ENCODE measurements at places on chromosomes 12 and 14.

DNA sequence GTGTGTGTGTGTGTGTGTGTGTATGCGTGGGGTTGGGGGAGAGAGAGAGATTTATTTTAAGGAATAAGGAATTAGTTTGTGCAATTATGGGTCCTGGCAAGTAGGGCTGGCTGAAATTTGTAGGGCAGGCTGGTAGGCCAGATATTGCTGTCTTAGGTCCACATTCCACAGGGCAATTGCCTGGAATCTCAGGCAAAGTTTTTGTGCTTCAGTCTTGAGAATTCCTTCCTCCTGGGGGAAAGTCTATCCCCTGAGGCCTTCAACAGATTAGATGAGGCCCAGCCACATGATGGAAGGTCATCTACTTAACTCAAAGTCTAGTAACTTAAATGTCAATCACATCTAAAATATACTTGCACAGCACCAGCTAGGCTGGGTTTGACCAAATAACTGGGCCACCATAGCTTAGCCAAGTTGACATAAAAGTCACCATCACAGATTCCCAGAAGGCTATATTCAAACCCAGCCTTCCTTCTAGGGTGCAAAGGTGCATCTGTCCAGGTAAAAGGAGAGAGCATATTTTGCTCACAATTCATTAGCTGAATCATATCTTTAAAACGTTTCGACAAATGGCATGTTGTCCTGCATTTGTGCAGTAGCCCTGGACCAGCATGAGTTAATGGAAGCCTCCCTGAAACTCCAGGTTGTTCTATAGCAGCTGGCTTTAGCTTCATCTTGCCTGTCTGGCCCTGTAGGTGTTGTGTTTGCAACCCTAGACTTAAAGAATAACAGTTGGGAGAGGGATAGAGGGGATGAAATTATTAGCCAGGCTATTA, 63.1 kb downstream of the C14orf132 start:
- no peak for DNase-seq

DNA sequence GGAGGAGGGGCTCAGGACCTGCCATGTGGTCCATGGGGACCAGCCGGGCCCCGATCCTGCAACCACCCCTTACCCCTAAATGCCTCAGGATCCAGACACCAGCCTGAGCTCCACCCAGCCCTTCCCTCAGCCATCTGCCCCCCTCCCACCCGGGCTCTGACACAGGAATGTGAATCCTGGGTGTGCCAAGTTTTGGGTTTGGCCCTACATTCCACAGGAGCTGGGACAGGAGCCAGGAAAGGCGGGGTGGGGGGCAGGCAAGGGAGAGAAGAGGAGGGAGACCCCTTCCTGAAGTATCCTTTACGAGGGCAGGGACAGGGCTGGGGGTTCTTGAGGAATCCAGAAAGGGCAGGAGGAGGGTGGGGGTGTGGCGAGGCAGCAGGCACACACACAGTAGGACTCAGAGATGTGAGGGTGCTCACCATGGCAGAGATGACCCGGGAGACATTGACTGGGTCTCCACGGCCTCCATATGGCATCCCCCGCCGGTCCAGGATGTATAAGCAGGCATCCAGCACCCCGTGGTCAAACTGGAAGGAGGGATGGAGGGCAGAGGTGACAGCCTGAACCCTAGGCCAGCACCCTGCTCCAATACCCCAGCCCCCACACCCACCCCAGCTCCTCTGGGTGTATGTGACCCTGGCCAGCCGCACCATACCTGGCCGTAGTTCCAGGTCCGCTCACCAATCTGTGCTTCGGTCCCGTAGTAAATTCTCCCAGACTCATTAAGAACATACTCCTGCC, 3.5 kb downstream of the TGM1 start:
- DNase-seq: no peak

DNA sequence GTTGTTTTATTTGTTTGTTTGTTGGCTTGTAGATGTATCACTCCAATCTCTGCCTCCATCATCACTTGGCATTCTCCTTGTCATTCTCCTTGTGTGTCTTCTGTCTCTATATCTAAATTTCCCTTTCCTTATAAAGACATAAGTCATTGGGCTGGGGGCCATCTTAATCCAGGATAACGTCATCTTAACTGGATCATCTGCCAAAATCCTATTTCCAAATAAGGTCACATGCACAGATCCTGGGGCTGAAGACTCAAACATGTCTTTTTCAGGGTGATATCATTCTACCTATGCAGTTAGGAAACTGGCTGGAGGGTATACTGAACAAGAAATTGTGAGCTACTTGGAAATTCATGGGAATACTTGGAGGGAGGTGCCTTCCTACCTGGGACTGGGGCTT, 8.7 kb upstream of the CCDC60 start:
- DNase-seq: no peak

GRCh38 chr14:66508846-66509621, 1.1 kb downstream of the GPHN start:
- no peak for DNase-seq

DNA sequence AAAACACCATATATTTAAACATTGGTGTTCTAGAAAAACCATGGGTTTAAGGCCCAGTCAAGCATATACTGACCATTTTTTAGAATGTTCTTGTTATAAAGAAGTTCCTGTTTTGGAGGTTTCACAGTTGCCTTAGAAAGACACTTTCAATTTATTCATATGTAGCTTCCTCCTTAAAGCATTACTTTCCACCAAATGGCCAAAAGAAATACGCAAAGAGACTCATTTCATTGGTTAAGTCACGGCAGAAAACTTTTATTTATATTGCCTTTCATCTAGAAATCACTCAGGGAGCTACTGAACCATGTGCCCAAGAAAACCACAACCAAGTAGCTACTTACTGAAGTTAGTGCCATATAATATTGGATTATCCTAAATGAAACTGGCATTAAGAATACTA, 40.0 kb downstream of the MYBPC1 start:
- DNase-seq: peak; percentile 29

DNA sequence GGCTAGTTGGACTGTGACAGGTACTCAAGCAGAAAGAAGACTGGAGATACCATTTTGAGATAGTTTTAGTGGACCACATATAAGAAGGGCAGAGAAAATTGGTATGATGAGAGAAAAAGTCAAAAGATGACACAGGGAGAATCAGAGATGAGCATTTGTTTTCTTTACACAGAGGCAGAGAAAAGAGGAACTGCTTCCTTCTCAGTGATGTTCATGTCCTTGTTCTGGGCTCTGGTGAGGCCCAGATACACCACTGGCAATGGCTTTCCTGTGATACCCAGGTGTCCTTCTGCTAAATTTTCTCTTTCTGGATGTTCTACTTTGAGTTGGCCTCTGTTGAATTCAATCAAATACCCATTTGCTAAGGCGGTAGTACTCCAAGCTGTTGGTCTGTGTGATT, 1782.7 kb upstream of the SEL1L start:
- no peak for DNase-seq

DNA sequence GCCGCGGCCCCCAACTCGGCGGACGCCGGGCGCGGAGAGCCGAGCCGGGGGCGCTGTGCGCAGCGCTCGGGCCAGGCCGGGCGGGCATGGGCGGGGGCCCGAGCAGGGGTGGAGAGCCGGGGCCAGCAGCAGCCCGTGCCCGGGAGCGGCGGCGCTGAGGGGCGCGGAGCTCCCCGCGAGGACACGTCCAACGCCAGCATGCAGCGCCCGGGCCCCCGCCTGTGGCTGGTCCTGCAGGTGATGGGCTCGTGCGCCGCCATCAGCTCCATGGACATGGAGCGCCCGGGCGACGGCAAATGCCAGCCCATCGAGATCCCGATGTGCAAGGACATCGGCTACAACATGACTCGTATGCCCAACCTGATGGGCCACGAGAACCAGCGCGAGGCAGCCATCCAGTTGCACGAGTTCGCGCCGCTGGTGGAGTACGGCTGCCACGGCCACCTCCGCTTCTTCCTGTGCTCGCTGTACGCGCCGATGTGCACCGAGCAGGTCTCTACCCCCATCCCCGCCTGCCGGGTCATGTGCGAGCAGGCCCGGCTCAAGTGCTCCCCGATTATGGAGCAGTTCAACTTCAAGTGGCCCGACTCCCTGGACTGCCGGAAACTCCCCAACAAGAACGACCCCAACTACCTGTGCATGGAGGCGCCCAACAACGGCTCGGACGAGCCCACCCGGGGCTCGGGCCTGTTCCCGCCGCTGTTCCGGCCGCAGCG, 639 bp downstream of the FZD10 start:
- no peak for DNase-seq

DNA sequence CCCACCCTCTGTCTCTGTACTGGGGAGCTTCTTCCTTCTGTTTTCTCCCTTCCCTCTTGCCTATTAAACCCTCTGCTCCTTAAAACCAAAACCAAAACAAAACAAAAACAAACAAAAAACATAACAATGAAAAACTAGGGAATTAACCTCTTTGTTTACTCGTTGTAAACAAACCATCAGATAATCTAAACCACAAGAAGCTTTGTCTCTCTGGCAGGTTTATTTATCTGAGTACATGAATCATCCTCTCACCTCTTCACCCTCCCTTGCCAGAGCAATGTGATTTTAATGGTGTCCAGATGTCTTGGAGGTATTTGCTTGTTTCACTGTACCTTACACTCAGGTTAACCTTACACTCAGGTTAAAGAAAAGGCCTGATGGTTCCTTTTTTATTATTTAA, 66.1 kb downstream of the DYRK2 start:
- DNase-seq: no peak

- no peak for DNase-seq
Observed at GRCh38 chr12:51306507-51306906, 17.5 kb downstream of the BIN2 start.

GRCh38 chr12:75944097-75944904, 87.3 kb downstream of the PHLDA1 start:
- DNase-seq: peak; percentile 40

DNA sequence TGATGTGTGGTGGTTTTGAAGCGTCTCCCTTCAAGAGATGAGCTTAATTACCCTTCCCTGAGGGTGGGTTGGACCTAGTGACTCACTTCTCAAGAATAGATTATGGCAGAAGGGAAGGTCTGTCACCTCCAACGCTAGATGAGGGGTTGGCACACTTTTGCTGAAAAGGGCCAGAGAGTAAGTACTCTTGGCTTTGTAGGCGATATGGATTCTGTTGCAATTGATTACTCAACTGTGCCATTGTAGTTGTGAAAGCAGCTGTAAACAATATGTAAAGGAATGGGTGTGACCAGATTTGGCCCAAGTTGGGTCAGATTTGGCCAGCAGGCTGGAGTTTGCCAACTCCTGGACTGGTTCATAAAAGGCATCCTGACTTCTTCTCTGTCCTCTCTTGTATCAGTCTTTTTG, 53.3 kb downstream of the SMIM41 start:
- no peak for DNase-seq

DNA sequence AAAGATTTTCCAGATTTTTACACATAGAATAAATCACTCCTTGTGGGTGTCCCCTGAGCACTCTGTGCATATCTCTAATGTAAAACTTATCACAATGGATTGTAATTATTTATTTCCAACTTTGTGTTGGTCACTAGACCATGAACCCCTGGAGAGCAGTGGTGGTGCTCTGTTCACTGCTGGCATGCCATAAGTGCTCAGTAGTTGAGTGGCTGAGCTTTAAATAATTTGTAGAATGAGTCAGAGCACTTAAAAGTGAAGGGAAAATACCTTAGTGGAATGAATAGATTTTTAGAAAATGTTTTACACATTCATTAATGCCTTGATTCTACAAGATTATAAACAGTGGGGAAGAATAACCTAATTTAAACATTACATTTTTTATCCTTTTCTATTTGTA, 6.3 kb downstream of the MGAT4C start:
- no peak for DNase-seq

GRCh38 chr12:46266869-46267574, 1.8 kb downstream of the SLC38A1 start:
- no peak for DNase-seq

DNA sequence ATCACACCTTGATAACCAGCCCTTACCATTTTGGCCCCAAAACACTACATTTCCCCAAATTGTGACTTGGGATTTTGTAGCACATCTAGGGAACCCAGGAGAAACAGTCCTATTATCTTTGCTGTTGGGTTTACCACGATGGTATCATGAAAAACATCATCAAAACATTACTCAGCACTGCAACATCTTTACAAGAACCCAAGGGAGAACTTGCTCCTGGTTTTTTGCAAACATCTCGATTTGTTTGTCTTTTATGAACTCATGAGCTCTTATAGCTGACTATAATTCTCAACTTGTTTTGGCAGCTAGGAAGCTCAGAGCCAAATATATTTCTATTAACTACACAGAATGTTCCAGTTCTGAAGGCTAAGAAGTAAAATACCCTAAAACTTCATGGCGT, 65.7 kb downstream of the TBX5 start:
- no peak for DNase-seq

DNA sequence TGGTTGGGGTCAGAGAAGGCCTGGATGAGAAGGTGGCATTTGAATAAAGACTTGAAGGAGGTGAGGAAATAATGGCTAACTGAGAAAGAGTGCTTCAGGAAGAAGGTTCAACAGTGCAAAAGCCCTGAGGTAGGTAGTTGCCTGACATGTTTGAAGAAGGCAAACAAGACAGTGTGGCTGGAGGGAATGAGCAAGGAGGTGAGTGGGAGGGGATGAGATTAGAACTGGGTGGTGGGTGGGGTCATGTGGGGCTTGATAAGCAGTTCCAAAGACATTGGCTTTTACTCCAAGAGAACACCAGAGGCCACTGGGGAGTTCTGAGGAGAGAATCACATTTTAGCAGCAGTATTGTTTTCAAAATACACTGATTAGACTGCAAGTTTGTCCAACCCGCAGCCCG, 50.5 kb downstream of the HSPB8 start:
- DNase-seq: no peak

DNA sequence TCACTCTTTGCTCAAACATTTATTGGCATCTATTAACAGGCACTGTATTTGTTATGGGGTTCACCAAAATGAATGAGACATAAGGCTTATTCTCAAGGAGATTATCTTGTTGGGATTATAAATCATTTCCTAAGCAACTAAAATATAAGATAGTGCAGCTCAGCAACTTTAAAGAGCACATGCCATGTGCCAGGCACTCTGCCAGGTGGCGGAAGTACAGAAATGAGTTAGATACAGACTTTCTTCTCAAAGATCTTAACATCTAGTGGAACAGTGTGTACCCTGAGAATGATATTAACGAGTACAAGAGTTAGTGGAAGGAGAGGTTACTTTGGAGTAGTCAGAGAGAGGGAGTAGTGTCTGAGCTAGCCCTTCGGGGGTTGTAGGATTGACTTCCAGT, 28.4 kb upstream of the TOMM20L start:
- no peak for DNase-seq

- DNase-seq: no peak
Observed at GRCh38 chr12:81958406-81958805, 199.3 kb upstream of the PPFIA2 start.

Data from GM19239 (cell line).